Aorta (tissue), 5 donors: ENCODE measurements at places on chromosomes 4 and X. TPM values are rescaled to one million over a fixed set of nuclear protein-coding genes. Genes with fewer than 3 reads are reported as not detected.

DNA sequence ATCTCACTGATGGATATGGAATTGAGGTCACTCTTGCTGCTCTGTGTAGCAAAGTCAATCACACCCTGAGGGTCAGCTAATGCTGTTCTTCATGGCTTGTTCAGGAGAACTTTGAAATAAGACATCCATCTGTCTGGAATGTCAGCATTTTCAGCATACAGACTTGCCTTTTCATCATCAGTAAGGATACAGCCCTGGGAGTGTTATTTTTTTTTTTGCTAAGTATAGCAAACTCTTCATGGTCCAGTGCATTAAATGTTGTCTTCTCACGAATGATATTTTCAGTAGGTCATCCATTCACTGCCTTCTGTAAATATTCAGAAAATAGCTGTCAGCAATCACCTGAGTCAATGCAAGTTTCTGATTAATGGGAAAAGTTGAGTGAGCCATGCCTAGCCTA, 268.8 kb upstream of the SMIM31 start:
- no peaks in the 10 kb centered on the region for H3K4me1 ChIP-seq
- no peaks in the 10 kb centered on the region for H3K27me3 ChIP-seq
- no peak overlapping the region for H3K4me3 ChIP-seq
- no peaks in the 10 kb centered on the region for H3K36me3 ChIP-seq
- H3K27ac ChIP-seq: no peak overlapping the region

DNA sequence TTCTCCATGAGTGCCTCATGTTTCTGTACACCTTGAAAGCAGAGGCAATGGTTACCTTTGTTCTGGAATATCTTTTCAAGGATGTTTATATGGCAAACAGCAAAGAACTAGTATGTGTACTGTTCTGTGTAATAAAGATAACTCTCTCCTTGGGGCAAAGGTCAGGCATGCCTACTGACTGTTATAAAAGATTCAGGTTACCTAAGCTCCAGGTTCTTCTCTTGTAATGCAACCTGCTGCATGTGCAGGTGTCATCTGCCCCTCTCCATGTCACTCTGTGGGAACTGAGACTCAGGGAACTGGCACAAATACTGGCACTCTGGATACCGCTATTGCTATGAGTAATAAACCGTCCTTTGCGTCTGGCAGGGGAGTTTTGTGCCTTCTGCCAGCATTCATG, 5.4 kb upstream of the TRPC3 start:
- no peak overlapping the region for H3K4me3 ChIP-seq
- H3K36me3 ChIP-seq: no peaks in the 10 kb centered on the region
- H3K27ac ChIP-seq: no peak overlapping the region
- DNase-seq: no peak

- H3K4me3 ChIP-seq: no peak overlapping the region
- H3K27me3 ChIP-seq: no peaks in the 10 kb centered on the region
- H3K4me1 ChIP-seq: peaks cover 2% of the 10 kb centered on the region
- no peak overlapping the region for H3K27ac ChIP-seq
- H3K36me3 ChIP-seq: no peaks in the 10 kb centered on the region
Observed at GRCh38 chrX:13646154-13646549, 6.8 kb upstream of the TCEANC start.

GRCh38 chr4:52235552-52236201, 184.6 kb downstream of the SPATA18 start:
- no peaks in the 10 kb centered on the region for H3K4me1 ChIP-seq
- no peaks in the 10 kb centered on the region for H3K27me3 ChIP-seq
- H3K4me3 ChIP-seq: no peak overlapping the region
- no peak for DNase-seq
- no peak overlapping the region for H3K27ac ChIP-seq

- H3K27me3 ChIP-seq: no peaks in the 10 kb centered on the region
- no peaks in the 10 kb centered on the region for H3K4me1 ChIP-seq
- no peak overlapping the region for H3K4me3 ChIP-seq
Observed at GRCh38 chr4:4326166-4326565, 36.1 kb downstream of the ZBTB49 start.

The C4orf36 gene
- total RNA-seq: not detected

DNA sequence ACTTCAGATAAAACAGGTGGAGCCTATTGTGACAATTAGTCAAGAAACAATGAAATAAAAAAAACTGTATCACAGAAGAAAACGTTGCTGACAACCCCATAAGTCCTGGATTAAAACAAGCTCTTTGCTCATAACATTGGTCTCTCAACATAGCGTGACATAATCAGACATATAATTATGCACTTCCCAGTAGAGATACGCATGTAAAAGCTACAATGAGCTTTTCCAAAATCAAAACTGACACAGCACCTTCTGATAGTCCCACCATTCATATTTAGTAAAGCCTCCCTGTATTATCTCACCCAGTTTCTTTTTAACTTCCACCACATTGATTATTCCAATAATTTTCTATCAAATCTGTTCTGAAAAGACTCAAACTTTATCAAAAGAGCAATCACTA, 372.1 kb upstream of the SMIM31 start:
- H3K27me3 ChIP-seq: no peaks in the 10 kb centered on the region
- no peaks in the 10 kb centered on the region for H3K36me3 ChIP-seq
- H3K4me3 ChIP-seq: no peak overlapping the region
- H3K27ac ChIP-seq: no peak overlapping the region

DNA sequence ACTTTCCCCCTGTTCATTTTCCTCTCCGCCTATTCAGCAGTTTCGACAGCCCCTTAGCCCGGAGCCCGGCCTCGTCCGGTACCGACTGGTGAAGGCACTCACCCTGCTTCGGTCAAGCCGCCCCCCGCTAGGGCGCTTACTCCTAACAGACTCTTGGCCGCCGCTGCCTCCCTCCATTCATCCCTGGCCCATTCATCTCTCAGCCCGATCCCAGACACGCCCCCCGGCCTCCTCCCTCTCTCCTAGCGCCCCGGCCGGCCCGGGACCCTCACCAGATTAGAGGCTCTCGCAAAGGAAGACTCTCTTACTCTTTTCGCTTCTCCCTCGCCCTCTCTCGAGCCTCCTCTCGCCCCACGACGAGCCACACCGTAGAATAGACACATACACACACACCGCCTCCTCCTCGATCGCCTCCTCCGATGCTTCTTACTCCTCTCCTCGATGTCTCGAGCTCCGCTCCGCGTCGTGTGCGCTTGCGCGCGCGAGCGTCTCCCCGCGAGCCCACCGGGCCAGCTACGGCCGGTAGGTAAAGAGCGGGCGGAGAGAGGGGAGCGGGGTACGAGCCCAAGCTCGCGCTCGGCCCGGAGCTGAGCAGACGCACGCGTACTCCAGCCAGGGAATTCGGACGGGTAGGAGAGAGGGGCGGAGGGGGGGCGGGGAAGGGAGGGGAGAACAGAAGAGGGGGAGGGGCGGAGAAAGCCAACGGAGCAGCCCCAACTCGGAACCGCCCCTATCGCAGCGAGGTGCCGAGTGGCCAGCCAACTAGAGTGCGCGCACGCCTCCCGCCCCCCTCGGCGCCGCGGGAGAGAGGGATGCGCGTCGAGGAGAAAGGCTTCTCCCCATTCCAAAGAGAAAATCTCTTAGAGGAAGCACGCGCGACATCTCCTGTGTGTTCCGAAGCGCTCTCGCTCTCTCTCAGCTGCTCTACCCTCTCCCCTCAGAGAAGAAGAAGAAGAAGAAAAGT, at the start of gene WNK3:
Gene WNK3 (minus strand): TSS at position 633 of the 964 bp plus-strand sequence.
- peak within 1 kb of the TSS; percentile 61 for H3K4me3 ChIP-seq
- H3K27me3 ChIP-seq: no peaks in the 10 kb centered on the region
- H3K4me1 ChIP-seq: no peaks in the 10 kb centered on the region
- H3K27ac ChIP-seq: peak within 1 kb of the TSS; percentile 90
- H3K36me3 ChIP-seq: no peaks in the 10 kb centered on the region
- DNase-seq: peak; percentile 87

- H3K4me1 ChIP-seq: no peaks in the 10 kb centered on the region
- no peaks in the 10 kb centered on the region for H3K36me3 ChIP-seq
- no peak for DNase-seq
- H3K27me3 ChIP-seq: no peaks in the 10 kb centered on the region
- no peak overlapping the region for H3K4me3 ChIP-seq
Observed at GRCh38 chr4:81573840-81574239, 102.1 kb upstream of the RASGEF1B start.

The DRD5 gene
- total RNA-seq: not detected

The GPM6B gene
- total RNA-seq: 19.6 TPM

GRCh38 chr4:125522992-125523391, 208.2 kb downstream of the FAT4 start:
- no peak overlapping the region for H3K27ac ChIP-seq
- DNase-seq: no peak
- H3K36me3 ChIP-seq: no peaks in the 10 kb centered on the region
- H3K27me3 ChIP-seq: no peaks in the 10 kb centered on the region

- H3K27ac ChIP-seq: no peak overlapping the region
- H3K4me3 ChIP-seq: no peak overlapping the region
- H3K36me3 ChIP-seq: no peaks in the 10 kb centered on the region
- H3K4me1 ChIP-seq: peaks cover 4% of the 10 kb centered on the region
- no peak for DNase-seq
Observed at GRCh38 chr4:109332926-109333464, 30.5 kb upstream of the COL25A1 start.

The GAGE12H gene
- not detected for total RNA-seq

GRCh38 chr4:80500613-80501012, 165.1 kb downstream of the CFAP299 start:
- H3K27ac ChIP-seq: no peak overlapping the region
- no peak overlapping the region for H3K4me3 ChIP-seq
- no peaks in the 10 kb centered on the region for H3K36me3 ChIP-seq
- H3K27me3 ChIP-seq: no peaks in the 10 kb centered on the region

The SPOCK3 gene
- not detected for total RNA-seq

The CSAG1 gene
- total RNA-seq: not detected

The FAM156B gene
- total RNA-seq: 21.5 TPM

The ERAS gene
- total RNA-seq: not detected

- no peaks in the 10 kb centered on the region for H3K27me3 ChIP-seq
- DNase-seq: no peak
- H3K36me3 ChIP-seq: no peaks in the 10 kb centered on the region
- H3K4me3 ChIP-seq: peak overlapping the region; percentile 63
- no peak overlapping the region for H3K27ac ChIP-seq
Observed at GRCh38 chr4:182449186-182449929, 206.2 kb downstream of the TENM3 start.

DNA sequence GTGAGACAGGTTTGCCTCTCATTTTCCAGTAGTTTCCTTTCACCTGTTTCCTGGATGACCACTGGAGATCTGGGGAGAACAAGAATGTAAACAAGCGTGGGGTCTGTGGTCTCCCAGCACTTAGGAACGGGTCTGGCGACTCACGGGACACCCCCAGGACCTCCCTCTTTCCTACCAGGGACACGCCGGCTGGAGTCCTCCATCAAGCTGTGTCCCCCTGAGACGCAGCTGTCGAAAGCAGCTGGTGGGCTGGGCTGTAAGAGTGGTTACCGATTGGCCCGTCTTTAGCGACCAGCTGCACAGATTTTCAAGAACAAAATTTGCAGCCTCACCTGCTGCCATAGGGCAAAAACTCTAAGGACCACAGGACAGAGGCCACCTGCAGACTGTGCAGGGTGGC, 11.9 kb downstream of the LRPAP1 start:
- no peaks in the 10 kb centered on the region for H3K27me3 ChIP-seq
- DNase-seq: peak; percentile 21
- peaks cover 4% of the 10 kb centered on the region for H3K36me3 ChIP-seq
- H3K4me1 ChIP-seq: no peaks in the 10 kb centered on the region
- no peak overlapping the region for H3K4me3 ChIP-seq

The PPP4R3C gene
- not detected for total RNA-seq

DNA sequence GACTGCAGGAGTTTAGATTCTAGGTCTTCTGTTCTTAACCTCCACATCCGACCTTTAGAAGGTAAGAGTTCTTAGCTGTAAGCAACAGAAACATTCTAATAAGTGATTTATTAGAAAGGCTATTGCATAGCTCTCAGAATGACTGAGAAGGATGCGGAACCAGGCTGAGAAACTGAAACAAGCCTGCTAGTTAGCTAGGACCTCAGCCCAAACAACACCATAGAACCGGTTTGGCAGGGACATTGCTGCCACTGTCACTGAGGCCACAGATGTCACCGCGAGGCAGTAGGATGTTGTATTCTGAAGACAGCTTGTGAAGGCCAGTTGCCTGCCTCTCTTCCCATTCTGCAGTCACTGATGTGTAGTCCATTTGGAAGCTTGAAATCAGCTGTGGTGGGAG, 160.0 kb upstream of the ARX start:
- DNase-seq: no peak
- H3K27ac ChIP-seq: no peak overlapping the region
- H3K4me3 ChIP-seq: no peak overlapping the region
- no peaks in the 10 kb centered on the region for H3K4me1 ChIP-seq
- no peaks in the 10 kb centered on the region for H3K27me3 ChIP-seq
- H3K36me3 ChIP-seq: no peaks in the 10 kb centered on the region

DNA sequence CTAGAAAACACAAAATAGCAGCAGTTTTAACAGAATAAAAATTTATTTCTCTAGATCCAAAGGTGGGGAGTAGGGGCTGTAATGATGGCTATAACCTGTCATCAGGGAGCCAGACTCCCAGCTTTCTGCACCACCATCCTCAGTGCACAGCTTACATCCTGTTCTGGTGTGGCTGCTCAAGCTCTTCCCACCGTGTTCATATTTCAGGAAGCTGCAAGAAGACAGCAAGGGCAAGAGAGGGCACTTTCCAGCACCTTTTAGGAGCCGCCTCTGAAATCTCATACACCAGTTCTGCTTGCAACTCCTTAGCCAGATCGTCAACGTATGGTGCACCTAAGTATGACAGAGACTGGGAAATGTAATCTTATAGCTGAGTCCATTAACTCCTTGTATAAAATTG, 253.7 kb downstream of the CENPC start:
- no peaks in the 10 kb centered on the region for H3K4me1 ChIP-seq
- H3K4me3 ChIP-seq: no peak overlapping the region
- no peak overlapping the region for H3K27ac ChIP-seq

The AADAT gene
- 7.2 TPM for total RNA-seq

The ODAPH gene
- not detected for total RNA-seq

DNA sequence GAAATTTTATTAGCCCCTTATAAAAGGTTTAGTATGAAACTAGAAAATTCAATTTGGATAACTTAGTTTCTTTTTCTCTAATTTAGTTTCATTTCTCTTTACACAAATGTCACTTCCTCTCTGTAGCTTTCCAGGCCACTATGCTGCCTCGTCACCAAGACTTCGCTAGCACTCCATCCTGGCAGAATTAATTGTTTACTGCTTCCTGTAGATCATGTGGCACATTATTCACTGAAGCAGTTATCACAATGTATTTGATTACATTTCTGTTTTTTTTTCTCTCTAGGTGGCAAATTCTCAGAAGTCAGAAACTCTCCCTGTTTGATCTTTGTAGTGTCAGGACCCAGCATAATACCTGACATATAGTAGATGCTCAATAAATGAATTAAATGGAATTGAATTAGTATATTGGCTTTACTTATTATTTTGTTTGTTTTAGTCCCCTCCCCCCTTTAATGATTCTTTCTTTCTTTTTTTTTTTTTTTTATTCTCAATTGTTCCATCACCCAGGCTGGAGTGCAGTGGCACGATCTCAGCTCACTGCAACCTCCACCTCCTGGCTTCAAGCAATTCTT, 9.3 kb upstream of the SAT1 start:
- no peaks in the 10 kb centered on the region for H3K4me1 ChIP-seq
- no peak overlapping the region for H3K4me3 ChIP-seq
- no peak overlapping the region for H3K27ac ChIP-seq
- H3K27me3 ChIP-seq: no peaks in the 10 kb centered on the region

- H3K27ac ChIP-seq: no peak overlapping the region
- no peak for DNase-seq
- no peaks in the 10 kb centered on the region for H3K4me1 ChIP-seq
- H3K4me3 ChIP-seq: no peak overlapping the region
Observed at GRCh38 chrX:15016051-15016450, 142.8 kb downstream of the MOSPD2 start.
